Stimulated activated CD8-positive, alpha-beta memory T cell treated with anti-CD3 and anti-CD28 coated beads, Interleukin-4, amount 100 ng/mL, for 24 hours (primary cell): ENCODE measurements at places on chromosomes 11 and 22.

DNA sequence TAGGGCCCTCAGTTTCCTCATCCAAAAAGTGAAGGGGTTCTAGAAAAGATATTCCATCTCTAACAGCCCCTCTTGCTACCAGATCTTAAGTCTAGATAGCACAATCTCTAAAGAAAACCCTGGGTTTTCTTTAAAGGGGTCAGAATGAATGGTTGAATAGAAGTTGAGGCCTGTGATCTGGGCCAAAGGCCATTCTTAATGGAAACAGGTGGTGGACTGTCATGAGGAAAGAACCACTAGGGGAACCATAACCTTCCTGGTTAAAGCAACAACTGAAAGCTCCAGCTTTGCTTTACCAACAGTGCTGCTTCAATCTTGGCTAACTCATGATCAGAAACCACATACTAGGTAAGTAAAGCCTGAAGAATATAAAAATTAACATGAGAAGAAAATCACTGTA, 1.8 kb downstream of the CELF1 start:
- no peak for DNase-seq

GRCh38 chr11:115845872-115846271, 341.7 kb upstream of the CADM1 start:
- DNase-seq = no peak

DNA sequence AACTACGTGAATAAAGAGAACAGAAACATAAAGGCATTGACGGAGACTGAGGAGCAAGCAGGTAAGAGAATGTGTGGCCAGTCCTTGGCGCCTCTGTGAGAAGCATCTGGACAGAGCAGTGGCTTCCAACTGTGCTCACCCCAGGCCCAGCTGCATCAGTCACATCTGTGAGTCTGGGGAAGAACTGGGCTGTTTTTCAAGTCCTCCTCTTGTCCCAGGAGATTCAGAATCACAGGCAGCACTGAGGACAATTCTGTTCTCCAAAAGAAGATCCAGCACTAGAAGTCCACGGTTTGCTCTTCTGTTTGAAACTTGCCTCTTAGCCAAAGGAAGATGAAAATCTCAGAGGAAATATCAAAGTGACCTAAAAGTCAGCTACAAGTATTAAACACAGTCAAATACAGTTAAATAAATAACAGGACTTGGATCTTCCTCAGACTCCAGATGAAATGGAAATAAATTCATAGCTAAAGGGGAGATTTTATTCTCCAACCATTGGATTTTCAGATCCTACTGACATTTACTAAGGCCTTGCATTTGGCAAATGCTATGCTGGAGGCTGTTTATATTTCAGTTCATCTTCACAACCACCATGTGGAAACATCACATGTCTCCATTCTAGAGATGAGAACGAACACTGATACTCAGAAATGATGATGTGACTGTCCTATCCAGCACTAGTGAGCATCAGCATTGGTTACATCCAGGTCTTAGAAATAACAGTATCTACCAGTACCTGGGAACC, 14.1 kb downstream of the FAM181B start:
- no peak for DNase-seq

DNA sequence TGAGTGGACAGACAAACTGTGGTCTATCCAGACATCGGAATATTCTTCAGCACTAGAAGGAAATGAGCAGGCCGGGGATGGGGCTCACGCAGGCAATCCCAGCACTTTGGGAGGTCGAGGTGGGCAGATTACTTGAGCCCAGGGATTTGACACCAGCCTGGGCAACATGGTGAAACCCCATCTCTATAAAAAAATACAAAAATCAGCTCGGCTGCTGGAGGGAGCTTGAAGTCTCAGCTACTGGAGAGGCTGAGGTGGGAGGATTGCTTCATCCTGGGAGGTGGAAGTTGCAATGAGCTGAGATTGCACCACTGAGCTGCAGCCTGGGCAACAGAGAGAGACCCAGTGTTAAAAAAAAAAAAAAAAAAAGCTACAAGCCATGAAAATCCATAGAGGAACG, 8.0 kb upstream of the CTSD start:
- DNase-seq = no peak

GRCh38 chr11:75031771-75032549, 43.2 kb downstream of the NEU3 start:
- DNase-seq = peak; percentile 50

DNA sequence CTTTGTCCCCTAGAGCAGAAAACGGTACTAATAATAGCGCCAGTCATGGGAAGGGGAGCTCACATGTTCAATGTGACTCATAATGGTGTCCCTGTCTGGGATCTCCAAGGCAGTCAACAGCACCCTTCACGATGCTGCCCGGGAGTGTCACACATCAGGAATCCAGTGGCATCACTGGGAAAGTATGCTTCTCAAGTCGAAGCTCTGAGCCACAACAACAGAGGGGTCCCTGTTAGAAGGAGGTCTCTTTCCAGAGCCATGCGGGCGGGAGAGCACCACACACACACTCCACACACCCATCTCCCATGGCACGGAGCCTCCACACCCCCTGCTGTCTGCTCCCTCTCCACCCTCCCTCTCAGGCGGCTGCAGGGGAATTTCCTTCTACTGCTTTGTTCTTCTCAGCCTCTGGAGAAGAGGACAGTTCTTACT, 119.7 kb downstream of the ETS1 start:
- no peak for DNase-seq

- DNase-seq = no peak
Measured at GRCh38 chr11:35029979-35030682, 108.8 kb upstream of the CD44 start.

- no peak for DNase-seq
Measured at GRCh38 chr11:469684-470560, 19.8 kb downstream of the PTDSS2 start.

GRCh38 chr11:101010899-101011298, 118.7 kb downstream of the PGR start:
- DNase-seq = no peak

DNA sequence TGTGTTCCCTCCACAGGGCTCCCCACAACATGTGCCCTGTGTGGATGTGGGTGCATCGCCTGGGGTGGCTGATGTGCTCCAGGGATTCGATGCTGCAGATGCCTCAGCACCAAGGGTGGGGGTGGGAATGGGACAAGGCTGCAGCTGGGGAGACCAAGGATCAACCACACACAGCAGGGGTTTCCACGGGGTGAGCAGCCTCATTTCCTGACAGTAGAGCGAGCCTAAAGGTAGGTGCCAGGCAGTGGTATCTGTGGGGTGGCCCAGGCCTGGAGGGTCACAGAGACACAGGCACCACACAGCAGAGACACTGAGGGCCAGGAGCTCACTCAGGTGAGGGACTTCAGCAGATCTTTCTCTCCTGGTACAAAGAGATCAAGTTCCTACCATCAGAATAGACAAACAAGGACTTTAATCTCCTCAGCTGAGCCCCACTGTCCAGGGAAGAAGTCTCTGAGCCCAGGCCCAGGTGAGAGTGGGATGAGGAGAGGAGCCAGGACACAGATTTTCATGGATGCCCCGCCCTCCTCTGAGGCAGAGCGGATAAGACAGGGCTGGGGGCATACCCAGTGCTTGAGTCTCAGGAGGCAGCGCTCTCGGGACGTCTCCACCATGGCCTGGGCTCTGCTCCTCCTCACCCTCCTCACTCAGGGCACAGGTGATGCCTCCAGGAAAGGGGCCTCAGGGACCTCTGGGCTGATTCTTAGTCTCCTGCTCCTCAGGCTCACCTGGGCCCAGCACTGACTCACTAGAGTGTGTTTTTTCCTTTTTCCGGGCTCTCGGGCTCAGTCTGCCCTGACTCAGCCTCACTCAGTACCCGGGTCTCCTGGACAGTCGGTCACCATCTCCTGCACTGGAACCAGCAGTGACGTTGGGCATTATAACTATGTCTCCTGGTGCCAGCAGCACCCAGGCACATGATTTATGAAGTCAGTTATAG, 19.7 kb downstream of the GGTLC2 start:
- no peak for DNase-seq

- no peak for DNase-seq
Measured at GRCh38 chr11:111797145-111797581, 31.0 kb upstream of the PPP2R1B start.

DNA sequence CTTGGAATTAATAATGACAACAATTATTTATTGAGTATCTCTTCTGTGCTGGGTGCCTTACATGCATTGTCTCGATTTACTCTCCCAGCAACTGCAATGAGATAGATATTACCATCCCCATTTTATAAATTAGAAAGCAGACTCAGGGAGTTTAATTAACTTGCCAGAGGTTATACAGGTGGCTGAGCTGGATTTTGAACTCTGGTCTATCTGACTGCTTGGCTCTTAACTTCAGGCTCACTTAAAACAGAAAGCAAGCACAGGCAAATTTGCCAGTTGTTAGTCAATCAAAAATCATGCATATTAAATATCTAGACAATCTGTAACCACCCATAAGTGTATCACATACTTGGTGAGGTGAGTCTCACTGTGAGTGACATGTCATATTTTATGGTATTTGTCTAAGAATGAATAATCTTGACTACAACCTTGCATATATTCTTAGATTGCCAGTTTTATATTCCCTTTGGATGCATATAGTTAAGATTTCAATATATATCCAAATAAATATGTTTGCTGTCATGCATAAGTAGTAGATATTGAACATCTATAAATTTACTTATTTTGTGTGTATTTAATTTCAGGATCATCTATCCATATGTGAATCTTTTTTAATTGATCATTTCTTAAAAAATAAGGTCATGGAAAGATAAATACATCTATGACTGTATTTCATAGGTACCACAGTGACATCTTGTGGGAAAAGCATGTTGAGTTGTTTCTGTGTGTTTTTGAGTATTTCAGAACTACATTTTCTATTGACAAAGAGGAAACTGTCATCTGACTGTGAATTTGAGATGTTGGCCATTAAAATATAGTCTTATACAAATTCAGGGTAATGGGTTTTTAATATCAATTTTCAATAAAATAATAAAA, 112.0 kb upstream of the ARHGAP42 start:
- DNase-seq = no peak

DNA sequence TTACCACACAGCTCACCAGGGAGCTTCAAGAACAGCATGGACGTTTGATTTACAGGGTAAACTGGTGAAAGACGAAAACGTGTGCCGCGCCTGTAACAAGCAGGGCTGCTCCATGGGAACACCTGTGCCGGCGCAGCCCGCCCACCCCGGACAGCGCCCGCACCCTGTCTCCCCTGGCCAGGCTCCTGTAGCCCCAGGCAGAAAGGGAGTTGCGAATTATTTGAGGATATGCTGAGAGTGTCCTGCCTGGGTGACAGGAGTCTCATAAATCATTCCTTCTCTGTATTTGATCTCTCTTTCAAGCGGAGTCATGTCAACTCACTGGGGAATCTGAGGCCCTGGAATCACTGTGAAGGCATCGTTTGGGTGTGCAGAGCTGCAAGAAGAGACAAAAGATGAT, 804.3 kb downstream of the OPCML start:
- DNase-seq = no peak

DNA sequence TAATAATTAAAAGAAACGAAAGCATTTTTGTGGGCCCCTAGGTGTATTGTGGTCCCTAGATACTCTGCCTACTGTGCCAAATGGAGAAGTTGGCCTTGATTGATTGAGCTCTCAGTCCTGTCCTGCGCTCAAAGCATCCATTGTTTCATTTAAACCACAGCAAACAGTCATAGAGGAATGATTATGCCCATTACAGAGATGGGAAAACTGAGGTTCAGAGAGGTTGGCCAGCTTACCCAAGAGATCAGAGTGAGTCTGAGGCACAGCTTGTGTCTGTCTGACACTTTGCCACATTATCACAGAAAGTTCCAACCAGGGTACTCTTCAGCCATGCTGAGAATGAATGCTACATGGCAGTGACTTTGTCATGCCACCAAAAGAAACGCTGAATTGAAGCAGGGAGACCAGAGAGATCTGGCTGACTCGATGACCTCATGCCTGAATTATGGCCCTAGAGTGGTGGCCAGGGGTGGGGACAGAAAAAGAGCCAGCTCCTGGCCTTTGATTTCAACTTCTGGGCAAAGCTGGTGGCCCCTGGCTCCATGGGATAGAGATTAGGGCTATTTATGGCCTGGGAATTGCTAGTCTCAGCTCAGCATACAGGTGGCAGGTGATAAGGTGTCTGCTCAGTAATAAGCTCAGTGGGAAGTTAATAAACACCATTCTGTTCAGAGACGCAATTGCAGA, 180.5 kb downstream of the MIAT start:
- DNase-seq = no peak

DNA sequence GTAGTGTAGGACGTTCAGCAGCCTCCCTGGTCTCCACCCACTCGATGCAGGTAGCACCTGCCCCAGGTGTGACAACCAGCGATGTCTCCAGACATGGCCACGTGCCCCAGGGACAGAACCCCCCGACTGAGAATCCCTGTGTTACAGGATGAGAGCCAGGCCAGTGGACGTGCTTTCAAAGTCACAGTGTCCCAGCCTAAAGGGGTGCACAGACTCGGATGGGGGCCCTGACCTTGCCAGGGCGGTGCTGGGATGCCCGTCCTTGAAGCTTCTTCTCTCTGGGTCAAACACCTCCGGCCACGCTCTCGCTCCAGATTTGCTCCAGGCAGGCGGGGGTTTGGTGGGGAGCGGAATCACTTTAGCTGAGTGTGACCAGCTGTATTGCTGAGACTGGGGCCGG, 23.3 kb upstream of the GAL start:
- no peak for DNase-seq

- DNase-seq = no peak
Measured at GRCh38 chr22:17965538-17966402, 58.6 kb downstream of the MICAL3 start.

DNA sequence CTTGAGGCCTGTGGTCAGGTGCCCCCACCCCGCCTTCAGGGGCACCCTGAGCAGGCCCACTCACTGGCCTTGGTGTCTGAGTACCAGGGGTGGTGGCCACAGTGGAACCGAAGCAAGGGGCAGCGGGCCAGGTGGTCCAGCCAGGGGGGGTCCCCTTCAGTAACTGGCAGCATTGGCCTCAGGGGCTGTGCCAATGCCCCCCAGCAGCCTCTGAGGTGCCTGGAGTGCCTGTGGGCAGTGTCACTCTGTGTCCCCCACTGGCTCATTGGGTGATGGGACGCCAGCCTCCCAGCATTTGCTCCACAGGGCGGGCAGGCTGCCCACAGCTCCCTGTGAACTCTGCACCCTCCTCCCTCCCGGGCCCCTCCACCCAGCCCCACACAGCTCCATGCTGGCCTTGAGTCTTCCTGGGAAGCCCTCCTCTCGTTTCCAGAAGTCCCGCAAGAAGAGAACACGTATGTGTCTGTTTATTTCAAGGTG, 29.5 kb upstream of the CARS1 start:
- DNase-seq = no peak
